NCI-H69 (cell line): ENCODE measurements at places on chromosomes 11 and 22.
A peak's percentile ranks its signal among the peaks of the same experiment; 100 is the strongest.

GRCh38 chr22:20436768-20437612, 635 bp downstream of the SCARF2 start:
- DNase-seq: peak; percentile 25

DNA sequence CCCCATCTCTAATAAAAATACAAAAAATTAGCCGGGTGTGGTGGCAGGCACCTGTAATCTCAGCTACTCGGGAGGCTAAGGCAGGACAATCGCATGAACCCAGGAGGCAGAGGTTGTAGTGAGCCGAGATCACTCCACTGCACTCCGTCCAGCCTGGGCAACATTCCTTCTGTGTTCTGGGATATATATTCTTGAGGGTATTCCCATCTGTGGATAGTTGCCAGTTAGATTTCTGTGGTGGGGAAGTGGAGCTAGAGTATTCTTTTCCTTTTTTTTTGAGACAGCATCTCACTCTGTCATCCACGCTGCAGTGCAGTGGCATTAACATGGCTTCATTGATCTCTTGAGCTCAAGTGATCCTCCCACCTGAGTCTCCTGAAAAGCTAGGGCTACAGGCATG, 9.1 kb upstream of the ZNF74 start:
- DNase-seq: no peak

GRCh38 chr22:19721330-19722177, 1.8 kb upstream of the GP1BB start:
- DNase-seq: no peak

DNA sequence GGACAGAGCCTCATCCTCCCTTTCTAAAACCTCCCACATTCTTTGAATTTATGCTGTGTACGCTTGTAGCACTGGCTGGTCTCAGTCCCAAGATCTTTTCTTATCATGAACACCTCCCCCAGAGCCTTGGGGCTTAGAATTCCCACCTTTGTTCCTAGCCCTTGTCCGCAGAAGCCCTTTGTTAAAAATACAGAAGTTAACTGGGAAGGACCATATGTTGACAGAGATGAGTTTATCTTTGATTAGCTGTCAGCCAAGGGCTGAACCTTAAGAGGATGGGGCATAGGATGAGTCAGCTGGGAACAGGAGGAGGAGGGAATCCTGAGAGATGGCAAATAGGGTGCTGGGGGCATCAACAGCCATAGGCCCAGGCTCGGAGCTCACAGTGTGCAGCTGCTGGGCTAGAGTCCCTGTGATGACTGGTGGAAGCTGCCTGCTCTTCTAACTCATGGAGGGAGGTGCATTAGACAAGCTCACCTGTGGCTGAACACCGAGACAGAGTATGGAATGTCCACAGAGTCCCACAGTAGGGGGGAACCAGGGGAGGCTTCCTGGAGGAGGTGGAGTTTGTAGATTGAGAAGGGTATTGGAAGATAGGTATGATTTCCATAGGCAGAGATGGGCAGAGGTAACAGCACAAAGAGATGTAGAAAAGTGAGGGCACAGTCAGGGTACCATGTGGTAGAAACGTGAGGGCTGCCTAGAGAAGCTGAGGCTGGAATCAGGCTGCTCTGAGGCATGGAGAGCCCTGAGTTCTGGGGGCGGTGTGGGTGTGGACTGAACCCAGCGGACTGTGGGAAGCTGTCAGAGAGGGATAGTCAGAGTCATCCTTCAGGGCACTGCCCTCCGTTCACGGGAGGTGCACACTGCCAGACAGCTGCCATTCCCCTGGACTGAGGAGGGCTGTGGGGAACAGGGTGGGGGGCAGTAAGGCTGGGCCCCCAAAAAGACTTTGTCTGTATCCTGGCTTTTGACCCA, 9.9 kb downstream of the MICAL2 start:
- DNase-seq: peak; percentile 65

- DNase-seq: no peak
Measured at GRCh38 chr11:91872243-91872642, 352.4 kb upstream of the FAT3 start.

GRCh38 chr22:31800065-31800464, 46.2 kb downstream of the DEPDC5 start:
- DNase-seq: no peak

DNA sequence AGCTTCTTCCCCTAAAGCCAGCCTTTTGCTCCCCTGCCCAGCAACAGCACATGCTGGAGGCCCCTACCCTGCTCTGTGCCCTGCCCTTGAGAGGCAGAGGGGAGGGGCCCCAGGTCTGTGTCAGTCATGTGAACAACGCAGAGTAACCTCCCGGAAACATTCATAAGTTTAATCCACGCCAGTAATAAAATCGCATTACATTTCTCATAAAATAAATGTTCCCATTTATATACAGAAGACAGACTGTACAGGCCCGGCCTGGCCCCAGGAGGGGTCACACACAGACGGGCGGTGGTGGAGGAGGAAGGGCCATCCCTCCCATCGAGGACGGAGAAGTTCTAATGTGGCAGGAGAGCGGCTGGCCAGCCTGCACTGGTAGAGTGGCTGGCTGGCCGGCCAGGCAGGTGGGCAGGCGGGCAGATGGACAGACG, 39.5 kb downstream of the LMO1 start:
- DNase-seq: no peak

DNA sequence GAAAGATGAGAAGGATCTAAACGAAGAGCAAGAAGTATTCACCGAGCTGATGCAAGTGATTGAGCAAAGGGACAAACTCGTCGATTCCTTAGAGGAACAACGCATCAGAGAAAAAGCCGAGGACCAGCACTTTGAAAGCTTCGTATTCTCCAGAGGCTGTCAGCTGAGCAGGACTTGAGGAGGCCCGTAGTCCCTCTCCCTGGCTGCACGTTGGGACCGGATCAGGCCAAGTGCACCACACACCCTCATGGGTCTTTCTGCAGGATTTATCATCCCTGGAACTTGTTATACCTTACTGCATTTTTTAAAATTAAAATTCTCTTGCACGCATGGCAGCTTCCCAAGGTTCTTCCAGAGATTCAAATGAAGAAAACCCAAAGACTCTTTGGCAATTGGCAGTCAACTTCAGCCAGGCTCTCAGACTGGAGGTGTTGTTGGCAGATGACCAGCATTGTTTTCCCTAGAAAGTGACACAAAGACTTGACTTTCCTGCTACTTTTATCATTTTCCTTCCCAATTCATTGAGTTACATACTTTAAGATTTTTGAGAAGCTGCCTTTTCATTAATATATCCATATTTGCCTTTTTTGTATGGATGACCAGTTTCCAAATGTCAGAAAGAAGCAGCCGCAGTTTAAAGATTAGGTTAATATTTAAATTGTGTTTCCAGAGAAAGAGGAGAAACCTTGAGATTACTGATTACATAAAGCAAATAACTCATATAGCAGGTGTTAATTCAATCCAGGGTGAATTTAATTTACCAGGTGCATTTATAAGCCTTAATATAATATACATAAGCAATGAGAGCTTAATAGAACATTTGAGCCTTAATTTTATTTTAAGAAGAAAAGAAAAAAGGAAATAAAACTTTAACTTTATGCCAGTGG, 18.8 kb upstream of the PARVA start:
- no peak for DNase-seq

- no peak for DNase-seq
Measured at GRCh38 chr11:62360685-62361084, 23.4 kb downstream of the ASRGL1 start.
